ENCODE measurements at places on chromosomes 1 and 21.

DNA sequence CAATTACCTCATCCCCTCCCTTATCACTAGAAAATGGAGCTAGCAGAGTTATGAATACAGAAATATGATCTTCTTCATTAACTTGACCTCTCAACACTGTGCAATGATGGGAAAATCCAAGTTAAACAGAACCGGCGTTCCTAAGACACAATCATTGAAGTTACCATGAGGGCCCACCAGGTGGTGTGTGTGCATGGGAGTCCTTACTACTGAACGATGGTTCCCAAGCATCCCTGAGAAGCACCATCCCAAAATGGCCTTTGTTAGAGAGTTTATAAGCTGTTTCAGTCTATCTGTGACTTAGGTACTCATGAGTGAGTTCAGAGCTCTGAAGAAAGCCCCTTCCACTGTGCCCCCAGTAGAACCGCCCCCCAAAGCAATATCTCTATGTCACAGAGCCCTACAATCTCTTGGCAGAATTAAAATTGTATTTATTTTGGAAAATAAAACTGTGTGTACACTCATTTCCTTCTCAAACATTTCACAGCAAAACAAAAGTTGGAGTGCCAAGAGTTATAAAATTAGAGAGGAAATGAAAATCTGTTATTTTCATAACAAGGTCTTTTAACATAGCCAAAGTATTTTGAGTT lies 56.8 kb downstream of the PLD5 start:
- DNase-seq = no peak

DNA sequence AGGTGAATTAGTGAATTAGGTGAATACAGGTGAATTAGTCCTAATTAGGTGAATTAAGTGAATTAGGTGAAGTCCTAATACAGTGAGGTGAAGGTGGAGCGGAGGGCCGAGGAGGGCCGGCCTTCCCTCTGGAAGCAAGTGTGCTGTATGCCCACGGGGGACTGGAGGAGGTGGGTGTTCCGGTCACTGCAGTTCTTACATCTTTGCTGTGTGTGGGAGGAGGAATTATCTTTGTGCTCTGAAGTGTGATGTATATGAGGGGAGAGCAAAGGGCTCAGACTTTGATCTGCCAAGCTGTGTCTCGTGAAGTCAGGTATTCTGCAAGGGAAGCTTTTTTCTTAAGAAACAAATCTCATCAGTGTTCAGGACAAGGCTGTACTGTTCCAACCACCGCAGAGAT lies 45.4 kb downstream of the AGPAT3 start:
- DNase-seq = no peak

- DNase-seq = no peak
Measured at GRCh38 chr1:10515301-10515975, 40.7 kb downstream of the PEX14 start.

- DNase-seq = peak; percentile 70
Measured at GRCh38 chr1:3695326-3696217, 43.3 kb downstream of the TP73 start.

GRCh38 chr21:43879348-43880110 lies 14.5 kb downstream of the AGPAT3 start:
- DNase-seq = peak; percentile 50

DNA sequence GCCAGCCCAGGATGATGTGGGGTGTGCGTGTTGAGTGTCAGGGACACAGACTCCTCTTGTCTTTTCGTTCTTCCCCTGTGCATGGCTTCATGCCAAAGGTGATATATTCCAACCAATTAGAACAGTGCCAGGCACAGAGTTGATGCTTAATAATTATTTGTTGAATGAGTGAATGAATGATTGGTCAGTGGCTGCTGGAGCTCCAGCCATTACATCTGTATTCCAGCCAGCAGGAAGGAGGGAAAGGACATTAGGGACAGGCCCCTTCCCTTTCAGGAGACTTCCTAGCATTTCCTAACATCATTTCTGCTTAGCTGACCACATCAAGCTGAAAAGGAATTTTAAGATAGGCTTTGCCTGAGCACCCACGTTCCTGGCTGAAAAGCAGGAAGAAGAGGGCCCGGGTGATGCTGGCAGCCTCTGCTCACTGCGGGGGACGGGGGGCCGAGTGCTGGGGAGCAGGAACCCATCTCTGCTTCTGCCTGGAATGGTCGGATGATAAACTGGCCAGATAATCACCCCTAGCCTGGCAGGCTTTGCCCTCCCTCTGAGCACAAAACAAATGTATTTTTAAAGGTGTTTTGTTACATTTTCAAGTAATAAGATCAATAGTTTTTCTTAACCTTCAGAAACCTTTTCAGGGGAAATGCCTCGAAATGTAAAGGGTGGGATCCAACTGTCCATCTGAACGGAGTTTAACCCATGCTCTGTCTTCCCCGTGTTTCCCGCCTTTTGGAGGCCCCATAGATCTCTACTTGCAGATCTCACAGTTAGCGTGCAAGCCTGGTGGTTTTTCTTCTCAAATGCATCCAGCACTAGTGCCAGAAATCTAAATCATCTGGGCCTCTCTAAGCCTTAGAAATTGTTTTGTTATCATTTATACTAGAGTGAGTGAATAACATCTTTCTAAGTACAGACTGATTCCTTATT lies 39.0 kb downstream of the SLC37A1 start:
- DNase-seq = peak; percentile 19

GRCh38 chr1:169697755-169698154 lies 13.7 kb downstream of the SELL start:
- no peak for DNase-seq

DNA sequence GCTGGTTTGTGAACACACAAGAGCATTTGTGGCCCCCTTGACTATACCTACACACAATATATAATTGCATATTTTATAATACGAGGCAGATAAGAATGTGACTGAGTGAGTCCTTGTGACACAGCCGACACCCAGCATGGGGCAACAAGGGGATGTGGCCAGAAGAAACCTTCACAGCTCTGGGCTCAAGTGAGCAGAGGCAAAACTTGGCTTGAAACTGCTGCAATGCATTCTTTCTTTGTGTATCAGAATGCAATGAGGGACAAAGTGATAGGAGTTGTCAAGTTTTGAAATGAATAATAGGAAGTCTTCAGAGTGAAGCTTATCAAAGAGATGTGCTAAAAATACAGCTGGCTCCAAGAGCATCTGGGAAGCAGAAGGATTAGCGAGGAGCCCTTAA lies 124.0 kb upstream of the C8B start:
- DNase-seq = no peak

- DNase-seq = no peak
Measured at GRCh38 chr1:203931953-203932352, 70.6 kb downstream of the SNRPE start.

GRCh38 chr1:207218512-207219362 lies 102.7 kb upstream of the CD55 start:
- DNase-seq = no peak

GRCh38 chr1:53349968-53350852 lies 22.3 kb upstream of the LRP8 start:
- peak; percentile 44 for DNase-seq

- no peak for DNase-seq
Measured at GRCh38 chr1:114551400-114551799, 30.0 kb downstream of the BCAS2 start.

GRCh38 chr1:212928323-212929291 lies 21.7 kb upstream of the VASH2 start:
- no peak for DNase-seq

- DNase-seq = no peak
Measured at GRCh38 chr1:85343213-85343611, 66.8 kb upstream of the BCL10 start.

GRCh38 chr1:10546896-10547295 lies 72.1 kb downstream of the PEX14 start:
- no peak for DNase-seq

- DNase-seq = no peak
Measured at GRCh38 chr1:79043506-79043905, 37.0 kb upstream of the ADGRL4 start.

Data from activated effector memory CD4-positive, alpha-beta T cell treated with anti-CD3 and anti-CD28 coated beads, Interleukin-2, amount 50 U/mL, for 16 hours (primary cell).